ENCODE measurements at places on chromosomes 11 and 22.

DNA sequence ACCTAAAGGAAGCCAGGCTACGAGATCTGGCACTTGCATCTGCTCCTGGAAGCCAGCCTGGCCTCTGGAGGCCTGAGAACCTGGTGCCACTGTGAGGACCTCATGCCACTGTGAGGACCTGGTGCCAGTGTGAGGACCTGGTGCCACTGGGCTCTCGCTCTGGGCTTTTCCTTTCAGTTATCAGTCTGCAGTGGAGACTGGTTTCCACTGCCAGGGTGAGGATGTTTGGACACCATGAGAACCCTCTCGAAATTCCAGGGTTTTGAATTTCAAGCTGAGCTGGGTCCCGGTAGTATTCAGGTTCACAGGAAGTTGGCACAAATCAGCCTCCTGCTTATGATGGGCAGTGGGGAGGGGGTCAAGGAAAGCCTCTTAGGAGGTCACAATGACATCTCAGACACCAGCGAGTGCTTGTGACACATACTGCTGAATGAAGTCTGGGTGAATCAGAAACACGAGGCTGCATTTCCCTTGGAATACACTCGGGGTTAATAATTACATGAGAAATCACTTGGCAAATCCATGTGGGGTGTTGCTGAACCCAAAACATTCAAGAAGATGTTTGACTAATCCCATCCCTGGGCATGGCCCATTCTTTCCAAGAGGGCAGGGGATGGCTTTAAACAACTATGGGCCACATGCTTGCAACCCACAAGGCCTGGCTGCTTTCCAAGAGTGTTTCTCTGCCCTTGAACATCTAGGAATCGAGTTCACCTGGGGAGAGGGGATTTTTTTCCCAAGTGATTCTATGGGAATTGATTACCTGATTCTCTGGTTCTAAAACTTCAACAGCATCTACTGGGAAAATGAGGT, 60.2 kb downstream of the LINC01488 start:
- DNase-seq, result no peak

DNA sequence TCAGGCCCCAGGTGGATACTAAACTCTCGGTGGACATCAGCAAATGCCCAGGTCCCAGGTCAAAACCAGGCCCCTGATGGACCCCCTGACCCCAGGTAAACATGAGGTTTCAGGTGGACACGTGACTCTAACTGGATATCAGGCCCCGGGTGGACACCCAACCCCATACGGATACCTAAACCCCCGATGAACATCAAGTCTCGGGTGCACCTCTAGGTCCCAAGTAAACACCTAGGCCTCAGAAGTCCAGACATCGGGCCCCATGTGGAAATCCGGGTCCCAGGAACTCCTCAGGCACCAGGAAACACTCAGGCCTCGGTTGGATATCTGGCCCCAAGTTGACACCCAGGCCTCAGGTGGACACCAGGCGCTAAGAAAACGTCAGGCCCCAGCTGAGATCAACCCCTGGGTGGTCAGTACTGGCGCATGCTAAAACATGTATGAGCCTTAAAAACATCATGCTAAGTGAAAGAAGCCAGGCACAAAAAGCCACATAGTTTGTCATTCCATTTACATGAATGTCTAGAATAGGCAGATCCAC, 54.4 kb upstream of the SEPTIN5 start:
- no peak for DNase-seq

- no peak for DNase-seq
Observed at GRCh38 chr11:131681920-131682319, 311.5 kb downstream of the NTM start.

DNA sequence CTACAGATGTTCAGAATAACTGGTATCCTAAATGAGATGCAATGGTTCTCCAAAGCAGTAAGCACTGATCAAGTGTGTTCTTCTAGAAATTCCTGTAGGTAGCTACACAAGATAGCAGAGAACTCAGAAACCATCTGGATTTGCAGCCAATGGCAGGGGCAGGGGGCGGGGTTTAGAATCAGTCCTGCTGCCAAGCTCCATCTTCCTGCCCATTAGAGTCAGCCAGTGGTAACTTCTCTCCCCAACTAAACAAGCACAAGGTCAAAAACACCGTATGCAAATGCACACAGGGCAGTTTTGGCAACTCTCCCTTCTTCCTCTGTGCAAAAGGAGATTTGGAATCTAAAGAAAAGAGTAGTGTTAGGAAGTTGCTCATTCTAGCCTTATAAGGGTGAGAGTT, 237.5 kb upstream of the CCDC90B start:
- no peak for DNase-seq

- DNase-seq, result no peak
Observed at GRCh38 chr11:46026606-46027293, 94.5 kb downstream of the PHF21A start.

GRCh38 chr22:27127911-27128310, 470.5 kb downstream of the MIAT start:
- no peak for DNase-seq

DNA sequence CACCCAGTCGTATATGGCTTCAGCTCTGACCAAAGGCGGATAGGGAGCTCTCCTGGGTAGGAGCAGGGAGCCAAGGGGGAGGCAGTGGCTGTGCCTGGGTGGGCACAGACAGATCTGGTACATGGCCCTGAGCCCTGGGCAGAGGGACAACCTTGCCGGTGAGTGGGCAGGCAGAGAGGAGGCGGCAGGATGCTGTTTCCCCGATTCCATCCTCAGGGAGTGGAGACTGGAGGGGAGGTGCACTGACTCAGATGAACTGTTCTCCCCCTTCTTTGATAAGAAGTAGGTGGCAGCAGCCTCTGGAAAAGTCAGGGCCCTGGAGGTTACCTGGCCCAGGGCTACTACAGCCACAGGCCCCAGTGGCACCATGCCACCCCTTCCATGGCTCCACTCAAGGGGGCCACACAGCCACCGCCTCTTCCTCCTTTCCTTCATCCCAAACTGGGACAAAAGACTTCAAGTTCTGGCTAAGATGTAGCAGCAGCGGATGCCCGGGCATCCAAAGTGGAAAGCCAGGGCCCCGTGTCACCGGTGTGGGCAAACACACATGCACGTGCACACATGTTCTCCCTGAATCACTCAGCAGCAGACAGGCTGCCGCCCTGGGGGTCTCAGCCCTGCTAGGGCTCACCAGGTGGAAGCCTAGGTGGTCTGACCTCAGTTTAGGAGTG, 13.4 kb downstream of the CXCR5 start:
- no peak for DNase-seq

DNA sequence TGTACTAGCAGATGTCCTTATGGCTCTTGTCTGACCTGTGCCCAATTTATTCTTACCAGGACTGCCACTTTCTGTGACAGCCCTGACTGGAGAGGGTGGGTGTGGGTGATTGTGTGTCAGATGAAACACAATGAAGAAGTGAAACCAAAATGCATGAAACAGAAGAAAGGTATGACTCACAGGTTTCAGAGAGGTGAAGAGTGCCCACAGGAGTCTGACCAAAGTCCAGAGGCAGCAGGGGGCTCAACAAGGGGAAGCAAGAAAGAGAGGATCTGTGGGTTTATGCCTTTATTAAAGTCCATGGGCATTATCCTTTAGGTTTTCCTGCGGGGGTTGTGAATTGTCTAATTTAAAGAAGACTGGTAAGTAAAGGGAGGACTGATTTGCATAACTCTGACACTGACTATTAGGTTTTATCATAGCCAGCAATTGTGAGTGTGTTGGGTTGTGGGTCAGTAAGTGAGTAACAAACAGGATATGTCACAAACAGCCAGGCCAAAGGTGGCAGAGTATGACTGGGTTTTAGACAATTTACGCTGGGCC, 3.9 kb upstream of the OR4C6 start:
- no peak for DNase-seq

DNA sequence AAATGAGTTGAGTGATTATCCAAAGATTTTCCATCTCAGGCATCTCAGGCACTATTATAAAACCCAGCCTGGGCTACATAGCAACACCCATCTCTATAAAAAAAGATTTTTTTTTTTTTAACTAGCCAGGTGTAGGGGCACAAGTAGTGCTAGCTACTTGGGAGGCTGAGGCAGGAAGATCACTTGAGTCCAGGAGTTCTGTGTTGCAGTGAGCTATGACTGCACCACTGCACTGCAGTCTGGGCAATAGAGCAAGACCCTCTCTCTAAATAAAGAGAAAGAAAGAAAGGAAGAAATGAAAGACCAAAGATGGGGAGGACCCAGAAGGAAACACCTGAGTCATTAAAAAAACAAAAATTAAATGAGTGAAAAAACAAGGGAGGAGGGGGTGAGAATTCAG, 14.1 kb downstream of the RSF1 start:
- DNase-seq, result no peak

GRCh38 chr11:31160504-31161422, 208.8 kb downstream of the DCDC1 start:
- no peak for DNase-seq

GRCh38 chr11:121551463-121551862, 98.7 kb upstream of the SORL1-AS1 start:
- DNase-seq, result no peak

DNA sequence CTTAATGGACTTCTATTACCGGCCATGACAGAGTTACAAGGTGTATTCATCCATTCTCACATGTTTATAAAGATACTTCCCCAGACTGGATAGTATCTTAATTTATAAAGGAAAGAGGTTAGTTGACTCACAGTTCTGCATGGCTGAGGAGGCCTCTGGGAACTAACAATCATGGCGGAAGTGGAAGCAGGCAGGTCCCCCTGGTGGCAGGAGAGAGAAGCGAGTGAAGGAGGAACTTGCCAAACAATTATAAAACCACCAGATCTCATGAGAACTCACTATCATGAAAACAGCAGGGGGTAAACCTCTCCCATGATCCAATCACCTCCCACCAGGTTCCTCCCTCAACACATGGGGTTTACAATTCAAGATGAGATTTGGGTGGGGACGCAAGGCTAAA, 170.0 kb upstream of the PDGFD start:
- DNase-seq, result no peak

DNA sequence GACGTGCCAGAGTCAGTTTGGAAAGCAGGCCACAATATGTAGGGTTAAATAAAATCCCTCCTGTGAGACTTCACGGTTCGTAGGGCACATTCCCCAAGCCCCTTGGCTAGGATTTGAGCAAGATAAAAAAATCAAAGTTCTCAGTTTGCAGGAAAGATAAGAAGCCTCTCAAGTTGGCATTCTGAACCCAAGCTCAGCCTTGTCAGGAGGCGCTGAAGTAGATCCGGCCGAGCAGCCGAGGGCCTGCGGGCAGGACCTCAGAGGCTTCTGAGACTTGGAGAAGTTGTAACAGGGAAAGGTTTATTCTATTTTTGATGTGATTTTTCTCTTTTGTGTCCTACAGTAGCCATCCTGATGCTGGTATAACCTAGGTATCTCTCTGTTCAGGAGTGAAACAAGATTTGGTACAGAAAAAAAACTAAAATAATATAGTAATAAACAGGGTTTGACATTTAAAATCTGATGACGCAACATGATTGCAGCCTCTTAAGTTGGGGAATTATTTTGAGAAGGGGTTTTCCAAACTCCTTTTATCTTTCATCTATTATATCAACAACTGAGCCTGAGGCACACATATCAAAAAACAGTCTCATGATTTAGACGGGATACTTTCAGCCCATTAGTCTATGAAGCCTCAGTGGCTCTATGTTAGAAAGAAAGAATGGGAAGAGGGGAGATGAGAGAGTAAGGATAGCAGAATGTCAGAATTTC, 10.1 kb downstream of the PATE2 start:
- no peak for DNase-seq

- no peak for DNase-seq
Observed at GRCh38 chr11:60498853-60499252, 6.3 kb downstream of the MS4A12 start.

GRCh38 chr22:31272522-31273446, 19.5 kb downstream of the PIK3IP1 start:
- DNase-seq, result no peak

DNA sequence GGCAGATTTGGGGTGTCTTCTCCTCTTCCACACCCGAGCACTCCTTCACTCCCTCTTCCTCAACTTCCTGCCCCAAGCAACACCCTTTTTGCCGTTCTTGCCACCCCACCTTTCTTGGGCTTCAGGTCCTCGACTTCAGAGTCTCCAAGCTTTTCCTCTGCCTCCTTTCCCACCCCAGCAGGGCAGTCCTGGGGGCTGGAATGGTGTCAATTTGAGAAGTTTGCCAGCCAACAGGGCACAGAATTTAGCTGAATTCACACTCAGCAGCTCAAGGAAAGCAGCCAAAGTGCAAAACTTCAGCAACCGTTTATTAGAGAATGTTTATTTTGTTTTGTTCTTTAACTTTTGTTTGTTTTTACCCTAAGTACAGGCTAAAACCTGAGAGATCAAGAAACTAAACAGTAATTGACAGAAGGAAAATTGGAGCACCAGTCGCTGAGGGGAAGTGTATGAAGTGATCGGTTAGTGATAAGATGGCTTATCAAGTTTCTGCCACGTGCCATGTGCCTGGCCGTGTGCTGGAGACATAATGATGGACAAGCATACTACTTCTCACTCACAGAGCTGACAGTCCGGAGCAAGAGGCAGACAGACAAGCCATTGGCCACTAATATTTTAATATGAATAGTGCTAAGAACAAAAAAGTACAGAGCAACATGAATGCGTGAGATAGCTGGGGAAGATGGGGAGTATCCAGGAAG, 44.4 kb downstream of the AHNAK start:
- no peak for DNase-seq

GRCh38 chr11:67053896-67054329, 2.7 kb upstream of the RHOD start:
- DNase-seq, result no peak

GRCh38 chr11:74612877-74613276, 20.5 kb downstream of the POLD3 start:
- DNase-seq, result no peak

GRCh38 chr11:83827940-83828554, 541.9 kb upstream of the CCDC90B start:
- no peak for DNase-seq

DNA sequence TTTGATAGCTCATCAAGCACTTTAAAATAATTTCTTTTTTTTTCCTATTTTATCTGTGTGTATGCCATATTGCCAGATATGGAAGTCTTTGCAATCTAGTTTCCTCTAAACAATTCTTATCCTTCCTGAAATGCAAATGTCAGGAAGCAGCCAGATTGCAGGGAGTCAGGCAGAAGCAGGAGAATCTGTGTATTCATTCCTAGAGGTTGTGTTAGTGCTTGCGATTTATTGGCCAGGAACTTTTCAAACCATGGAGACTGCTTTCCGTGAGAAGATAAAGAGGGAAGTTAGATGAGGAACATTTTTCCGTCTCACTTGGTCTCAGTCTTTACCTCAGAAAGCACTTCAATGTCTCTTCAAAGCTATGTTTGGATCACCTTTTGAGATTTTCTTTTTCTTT, 91.9 kb downstream of the GRAMD1B start:
- DNase-seq, result no peak
